ENCODE measurements at places on chromosomes 3 and 15. TPM values are rescaled to one million over a fixed set of nuclear protein-coding genes. Genes with fewer than 3 reads are reported as not detected.

MRAS gene
- 28.5 TPM for total RNA-seq

VILL gene
- total RNA-seq = 4.0 TPM

HMCES gene
- 29.5 TPM for total RNA-seq

ZNF717 gene
- total RNA-seq = 17.7 TPM

QRICH1 gene
- total RNA-seq = 94.3 TPM

PROK2 gene
- total RNA-seq = not detected

TGM4 gene
- 0.35 TPM for total RNA-seq

AGBL1 gene
- total RNA-seq = not detected

C2CD4B gene
- 0.70 TPM for total RNA-seq

FGD5 gene
- 0.30 TPM for total RNA-seq

CTXN2 gene
- 0.05 TPM for total RNA-seq

CCDC14 gene
- 28.3 TPM for total RNA-seq

VGLL3 gene
- 16.0 TPM for total RNA-seq

MEGF11 gene
- total RNA-seq = 6.2 TPM

SNRPA1 gene
- 12.7 TPM for total RNA-seq

CPNE9 gene
- total RNA-seq = not detected

ONECUT1 gene
- total RNA-seq = not detected

TRH gene
- total RNA-seq = not detected

GOLGA8S gene
- 0.10 TPM for total RNA-seq

FBLN2 gene
- 9.4 TPM for total RNA-seq

ADGRG7 gene
- total RNA-seq = 0.35 TPM

MUC13 gene
- total RNA-seq = not detected

ATXN7 gene
- total RNA-seq = 14.5 TPM

ARNT2 gene
- total RNA-seq = 2.8 TPM

MOBP gene
- not detected for total RNA-seq

DISP2 gene
- 0.25 TPM for total RNA-seq

TRPM1 gene
- total RNA-seq = not detected

TICRR gene
- 0.65 TPM for total RNA-seq

CEP70 gene
- total RNA-seq = 136 TPM

ADAMTS7 gene
- 9.9 TPM for total RNA-seq

PLIN1 gene
- total RNA-seq = not detected

GPR160 gene
- 28.6 TPM for total RNA-seq

ALS2CL gene
- 19.0 TPM for total RNA-seq

LINGO1 gene
- not detected for total RNA-seq

GOLGA8H gene
- total RNA-seq = 0.99 TPM

MORF4L1 gene
- total RNA-seq = 422 TPM

CACNA1D gene
- total RNA-seq = 1.5 TPM

SLC2A2 gene
- 13.0 TPM for total RNA-seq

SEC22A gene
- 74.0 TPM for total RNA-seq

TRIM42 gene
- not detected for total RNA-seq

IQCH gene
- total RNA-seq = 14.0 TPM

RPS27L gene
- 275 TPM for total RNA-seq

AADAC gene
- 0.17 TPM for total RNA-seq

SH3GL3 gene
- 0.35 TPM for total RNA-seq

XRN1 gene
- total RNA-seq = 26.6 TPM

EFHB gene
- total RNA-seq = 8.7 TPM

AADACL2 gene
- not detected for total RNA-seq

EPHB3 gene
- 0.17 TPM for total RNA-seq
